ENCODE measurements at places on chromosomes 4 and X.

GRCh38 chr4:163544407-163545038 is 50.0 kb downstream of the TMA16 start:
- peak; percentile 88 for DNase-seq

GRCh38 chr4:17619416-17620105 is 5.1 kb downstream of the MED28 start:
- no peak for DNase-seq

DNA sequence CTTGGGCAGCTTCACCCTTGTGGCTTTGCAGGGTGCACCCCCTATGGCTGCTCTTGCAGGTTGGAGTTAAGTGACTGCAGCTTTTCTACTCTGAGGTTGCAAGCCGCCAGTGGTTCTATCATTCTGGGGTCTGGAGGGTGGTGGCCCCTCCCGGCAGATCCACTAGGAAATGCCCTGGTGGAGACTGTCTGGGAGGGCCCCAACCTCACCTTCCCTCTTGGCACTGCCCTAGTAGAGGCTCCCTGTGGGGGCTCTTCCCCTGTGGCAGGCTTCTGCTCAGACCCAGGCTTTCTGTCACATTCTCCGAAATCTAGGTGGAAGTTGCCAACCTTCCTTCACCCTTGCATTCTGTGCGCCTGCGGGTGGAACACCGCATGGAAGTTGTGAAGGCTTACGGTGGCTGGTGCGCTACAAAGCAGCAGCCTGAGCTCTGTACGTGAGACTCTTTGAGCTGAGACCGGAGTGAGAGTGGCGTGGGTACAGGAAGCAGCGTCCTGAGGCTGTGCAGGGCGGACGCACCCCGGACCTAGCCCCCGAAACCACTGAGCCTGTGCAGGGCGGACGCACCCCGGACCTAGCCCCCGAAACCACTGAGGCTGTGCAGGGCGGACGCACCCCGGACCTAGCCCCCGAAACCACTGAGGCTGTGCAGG is 626.7 kb upstream of the FRG1 start:
- DNase-seq, result no peak

DNA sequence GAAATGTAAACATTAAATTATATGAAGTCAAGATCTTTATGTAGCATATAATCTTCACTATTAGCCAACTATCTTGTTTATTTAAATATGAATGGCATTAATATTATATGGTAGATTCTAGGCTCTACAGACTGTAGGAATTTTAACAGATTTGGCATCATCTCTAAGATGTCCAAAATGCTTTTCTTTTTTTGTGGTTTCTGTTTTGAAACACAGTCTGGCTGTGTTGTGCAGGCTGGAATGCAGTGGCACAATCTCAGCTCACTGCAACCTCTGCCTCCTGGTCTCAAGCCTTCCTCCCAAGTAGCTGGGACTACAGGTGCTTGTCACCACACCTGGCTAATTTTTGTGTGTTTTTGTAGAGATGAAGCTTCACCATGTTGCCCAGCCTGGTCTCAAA is 76.2 kb downstream of the ELOVL6 start:
- no peak for DNase-seq

- no peak for DNase-seq
Measured at GRCh38 chrX:119655125-119655524, 37.8 kb downstream of the SEPTIN6 start.

DNA sequence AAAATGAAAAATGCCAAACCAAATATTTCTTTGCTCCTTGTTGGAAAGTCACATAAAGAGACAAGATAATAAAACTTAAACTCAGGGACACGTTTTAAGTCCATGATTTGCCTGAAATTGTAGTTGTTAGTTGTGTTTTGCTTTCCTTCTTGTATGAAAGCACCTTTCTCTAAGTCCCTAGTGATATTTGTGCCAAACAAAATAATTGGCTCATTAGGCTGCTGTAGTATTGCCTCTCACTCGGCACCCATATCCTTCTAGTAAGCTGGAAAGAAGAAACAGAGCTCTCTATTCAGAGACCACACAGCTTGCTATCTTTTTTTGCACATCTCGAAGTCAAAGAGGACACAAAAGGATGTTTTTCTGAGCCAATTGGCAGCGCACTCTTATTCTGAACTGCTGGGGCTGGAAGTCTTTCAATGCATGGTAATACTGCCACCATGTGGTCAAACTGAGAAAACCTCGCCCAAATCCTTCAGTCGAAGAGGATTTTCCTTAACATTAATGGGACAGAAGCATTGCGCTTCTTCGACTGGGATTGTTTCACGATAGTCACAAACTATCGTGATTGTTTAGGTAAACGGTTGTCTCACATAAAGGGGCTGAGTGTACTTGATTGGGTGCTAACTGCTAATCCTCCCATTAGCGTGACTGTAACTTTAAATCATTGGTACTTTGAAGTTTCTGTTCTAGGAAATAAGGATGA is 571.9 kb upstream of the LCORL start:
- DNase-seq, result peak; percentile 81

DNA sequence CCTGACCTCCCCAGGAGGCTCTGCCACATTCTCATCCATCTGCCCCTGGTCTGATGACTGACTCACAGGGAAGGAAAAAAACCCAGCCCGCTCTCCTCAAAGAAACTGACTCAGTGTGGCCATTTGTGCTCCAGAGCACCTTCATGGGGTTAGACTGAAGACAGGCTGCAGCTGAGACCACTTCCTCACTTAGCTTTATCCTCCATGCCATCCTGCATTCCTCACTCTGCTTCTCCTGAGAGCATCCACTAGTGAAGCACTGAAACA is 35.9 kb upstream of the HPSE start:
- no peak for DNase-seq

DNA sequence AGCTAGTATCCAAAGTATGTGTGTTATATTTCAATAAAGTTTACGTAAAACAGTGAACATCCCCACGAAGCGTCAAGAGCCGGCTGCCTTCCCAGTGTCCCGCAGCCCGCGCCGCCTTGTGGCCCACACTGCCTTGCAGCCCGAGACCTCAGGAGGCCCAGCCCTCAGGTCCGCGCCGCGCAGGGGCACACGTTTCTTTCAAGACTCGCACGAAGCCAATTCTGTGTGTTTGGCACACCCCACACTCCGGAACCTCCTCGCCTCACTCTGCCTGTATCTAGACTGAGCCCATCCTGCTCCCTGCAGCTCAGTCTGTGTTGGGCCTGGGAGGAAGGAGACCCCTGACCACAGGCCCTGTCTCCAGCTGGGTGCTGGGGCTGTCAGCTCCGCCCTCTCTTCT is 5.8 kb downstream of the LRPAP1 start:
- no peak for DNase-seq

GRCh38 chr4:187125062-187125461 is 401.4 kb upstream of the FAT1 start:
- no peak for DNase-seq

DNA sequence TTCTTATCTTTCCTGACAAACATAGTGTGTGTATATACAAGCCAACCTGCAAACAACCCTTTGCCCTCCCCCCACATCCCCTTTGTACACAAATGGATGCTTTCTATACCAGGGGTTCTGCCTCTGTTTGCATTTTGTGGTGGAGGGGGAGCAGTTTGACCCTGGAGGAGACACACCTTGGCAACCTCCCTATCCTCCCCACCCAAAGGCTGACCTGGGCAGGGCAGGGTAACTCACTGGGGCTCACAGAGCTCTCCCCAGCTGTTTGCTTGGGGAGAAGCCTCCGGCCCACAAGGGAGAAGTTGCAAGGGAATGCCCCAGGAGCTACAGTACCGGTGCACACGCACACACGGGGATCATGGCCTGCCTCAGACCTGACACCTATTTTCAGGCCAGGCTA is 372.6 kb downstream of the BCOR start:
- no peak for DNase-seq

- DNase-seq, result peak; percentile 80
Measured at GRCh38 chr4:80989921-80990544, 40.5 kb upstream of the BMP3 start.

GRCh38 chrX:28787206-28787605 is 200.0 kb downstream of the IL1RAPL1 start:
- DNase-seq, result no peak

- DNase-seq, result no peak
Measured at GRCh38 chr4:7759216-7759615, 180.4 kb downstream of the AFAP1 start.

- no peak for DNase-seq
Measured at GRCh38 chr4:112358952-112359749, 62.0 kb downstream of the ALPK1 start.

GRCh38 chr4:2266181-2266580 is 4.3 kb upstream of the MXD4 start:
- DNase-seq, result no peak

DNA sequence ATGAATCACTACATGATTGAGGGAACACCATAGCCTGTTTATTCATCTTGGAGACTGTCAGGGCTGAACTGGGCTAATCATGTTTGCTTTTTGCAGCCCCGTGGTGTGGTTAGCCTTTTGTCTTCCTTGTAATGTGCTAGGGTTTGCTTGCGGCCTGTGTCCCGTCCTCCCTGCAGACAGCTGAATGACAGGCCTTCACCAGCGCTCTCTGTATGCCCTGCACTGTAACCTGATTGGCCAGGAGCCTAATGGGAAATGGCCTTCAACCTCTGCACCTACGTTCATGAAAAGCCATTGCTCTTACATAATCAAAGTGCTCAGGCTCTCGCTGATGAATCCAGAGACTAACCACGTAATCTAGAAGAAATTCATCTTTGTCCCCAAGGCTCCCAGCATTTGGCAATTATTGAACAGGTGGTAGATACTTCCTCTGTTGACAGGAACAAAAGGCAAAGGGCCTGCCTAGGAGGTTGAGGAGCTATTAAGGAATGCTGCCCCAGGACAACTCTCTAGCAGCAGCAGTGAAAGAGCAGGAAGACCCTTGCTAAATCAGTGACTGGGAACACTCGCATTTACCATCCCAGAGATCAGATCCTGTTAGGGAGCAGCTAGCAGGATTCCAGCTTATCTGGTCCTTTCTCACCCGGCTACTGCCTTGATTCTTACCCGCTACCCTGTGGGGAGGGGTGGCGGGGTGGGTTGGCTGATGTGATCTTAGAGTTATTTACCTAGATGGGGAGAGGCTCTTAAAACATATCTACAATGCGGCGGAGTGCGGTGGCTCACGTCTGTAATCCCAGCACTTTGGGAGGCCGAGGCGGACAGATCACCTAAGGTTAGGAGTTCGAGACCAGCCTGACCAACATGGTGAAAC is 42.3 kb upstream of the FAT1 start:
- DNase-seq, result no peak

- DNase-seq, result no peak
Measured at GRCh38 chrX:100477958-100478357, 67.9 kb upstream of the PCDH19 start.

DNA sequence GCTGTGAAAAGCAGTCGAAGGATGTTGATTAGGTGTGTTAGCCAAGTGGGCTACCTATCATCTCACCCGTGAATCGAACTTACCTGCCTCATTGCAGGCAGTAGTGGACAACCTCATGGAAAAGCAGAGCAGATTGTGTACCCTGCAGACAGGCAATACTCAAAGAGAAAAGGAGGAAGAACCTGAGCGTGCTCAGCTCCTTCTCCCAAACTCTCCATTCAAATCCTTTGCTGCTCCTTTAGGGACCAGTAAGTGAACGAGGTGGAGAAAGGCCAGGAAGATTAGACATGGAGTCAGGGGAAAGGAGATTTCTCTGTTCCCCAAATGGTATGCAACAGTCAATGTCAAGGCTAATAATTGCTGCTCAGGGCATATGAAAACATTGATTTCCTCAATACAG is 45.2 kb upstream of the ELF2 start:
- no peak for DNase-seq

DNA sequence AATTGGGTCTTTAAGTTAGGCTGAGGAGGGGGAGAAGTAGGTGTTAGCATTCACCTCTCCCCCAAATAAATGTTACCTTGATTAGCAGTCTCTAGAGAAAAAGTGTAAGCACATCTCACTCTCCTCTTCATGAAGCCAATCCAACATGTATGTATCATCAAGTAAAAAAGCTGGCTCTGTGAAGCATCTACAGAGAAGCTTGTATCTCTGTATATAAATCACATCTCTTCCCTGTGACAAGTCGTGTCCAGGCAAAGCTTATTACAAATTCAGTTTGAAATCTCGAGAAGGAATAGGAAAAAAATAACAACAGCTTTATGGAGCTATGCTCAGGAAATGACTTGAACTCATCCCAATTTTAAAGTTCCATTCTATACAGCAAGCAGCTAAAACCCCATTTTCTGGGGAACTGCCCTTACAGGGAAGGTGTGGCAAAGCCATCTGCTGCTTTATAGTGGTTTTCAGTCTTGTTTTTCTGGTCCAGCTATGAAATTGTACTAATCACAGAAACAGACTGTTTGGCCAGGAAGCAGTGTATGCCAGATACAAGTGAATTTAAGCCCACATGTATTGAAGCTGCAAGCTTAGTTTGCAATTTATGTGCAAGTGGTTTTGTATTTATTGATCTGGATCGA is 313.3 kb upstream of the NOCT start:
- no peak for DNase-seq

GRCh38 chr4:76699751-76700310 is 198.1 kb downstream of the SOWAHB start:
- no peak for DNase-seq

GRCh38 chrX:9180623-9181022 is 146.7 kb upstream of the FAM9B start:
- no peak for DNase-seq
